ENCODE measurements at places on chromosomes 6 and 20.

- DNase-seq = no peak
Observed at GRCh38 chr20:50467718-50468356, 42.3 kb upstream of the PTPN1 start.

GRCh38 chr20:52971498-52972189, 514 bp upstream of the TSHZ2 start:
- no peak for DNase-seq

GRCh38 chr6:120116343-120116742, 766.8 kb upstream of the MAN1A1 start:
- no peak for DNase-seq

DNA sequence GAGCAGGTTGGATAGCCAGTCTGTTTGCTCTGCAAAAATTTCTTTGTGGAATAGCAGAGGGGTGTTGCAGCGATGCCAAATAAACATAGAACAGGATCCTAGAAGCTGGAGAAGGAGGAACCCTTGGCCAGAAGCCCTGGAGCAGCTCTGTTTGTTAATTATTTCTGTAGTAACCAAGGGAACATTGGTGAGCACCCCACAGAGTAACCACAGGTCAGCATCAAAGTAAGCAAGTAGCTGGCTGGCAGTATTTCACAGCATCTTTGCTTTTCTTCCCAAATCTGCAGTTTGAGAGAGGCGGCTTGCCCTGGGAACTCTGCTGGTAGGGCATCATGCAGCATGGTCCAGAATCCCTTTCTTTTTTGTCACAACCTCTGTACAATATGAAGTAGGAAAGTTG, 12.7 kb upstream of the APMAP start:
- no peak for DNase-seq

DNA sequence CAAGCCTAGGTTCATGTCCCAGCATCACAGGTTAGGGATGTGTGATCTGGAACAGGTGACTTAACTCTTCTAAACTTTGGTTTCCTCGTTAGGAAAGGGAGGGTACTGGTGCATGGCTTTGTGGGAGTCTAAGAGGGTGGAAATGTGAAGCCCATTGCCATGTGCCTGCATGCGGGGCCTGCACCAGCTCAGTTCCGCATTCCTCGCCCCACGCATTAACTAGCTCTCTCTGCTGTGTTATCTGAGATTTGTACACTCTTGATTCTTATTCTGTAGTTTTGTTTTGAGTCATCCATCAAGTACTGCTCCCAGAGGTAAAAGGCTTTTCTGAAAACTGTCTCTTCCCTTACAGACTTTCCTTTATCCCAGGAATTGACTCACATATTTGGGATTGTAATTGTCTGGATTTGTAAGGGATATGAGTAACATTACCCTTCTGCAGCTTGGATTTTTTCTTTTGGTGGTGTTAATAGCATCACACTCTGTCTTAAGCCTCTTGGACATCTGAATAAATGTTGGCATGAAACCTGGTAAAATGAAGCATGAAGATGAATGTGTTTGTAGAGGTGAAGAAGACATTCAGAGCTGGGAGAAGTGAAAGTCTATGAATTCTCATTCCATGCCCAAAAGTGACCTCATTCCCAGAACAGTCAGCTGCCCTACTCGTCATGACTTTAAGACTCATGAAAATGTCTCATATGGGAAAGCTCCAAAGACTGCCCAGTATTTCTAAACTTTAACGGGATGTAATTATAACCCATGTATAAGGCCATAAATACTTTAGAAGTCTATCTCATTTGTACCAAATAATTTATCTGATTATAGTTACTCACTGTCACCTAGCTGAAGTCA, 357.3 kb downstream of the FOXA2 start:
- DNase-seq = no peak
